Fibroblast of skin of scalp (primary cell): ENCODE measurements at places on chromosomes 6 and 20.

DNA sequence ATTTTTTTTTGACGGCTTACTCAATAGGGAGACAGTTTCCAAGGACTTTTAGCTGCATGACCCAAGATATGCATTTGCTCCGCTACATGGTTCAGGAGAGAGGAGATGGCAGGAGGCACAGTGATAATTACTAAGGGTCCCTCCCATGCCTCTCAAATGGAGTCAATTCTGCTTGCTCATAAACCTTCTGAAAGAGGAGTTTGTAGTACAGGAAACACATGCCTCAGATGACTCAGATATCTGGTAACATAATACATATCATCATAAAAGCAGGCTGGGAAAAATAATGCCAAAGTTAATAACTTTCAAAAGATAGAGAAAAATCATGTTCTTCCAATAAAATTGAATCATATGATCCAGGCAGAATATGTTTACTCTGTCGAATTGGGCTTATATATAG, 97.6 kb upstream of the DEFB112 start:
- DNase-seq: no peak

DNA sequence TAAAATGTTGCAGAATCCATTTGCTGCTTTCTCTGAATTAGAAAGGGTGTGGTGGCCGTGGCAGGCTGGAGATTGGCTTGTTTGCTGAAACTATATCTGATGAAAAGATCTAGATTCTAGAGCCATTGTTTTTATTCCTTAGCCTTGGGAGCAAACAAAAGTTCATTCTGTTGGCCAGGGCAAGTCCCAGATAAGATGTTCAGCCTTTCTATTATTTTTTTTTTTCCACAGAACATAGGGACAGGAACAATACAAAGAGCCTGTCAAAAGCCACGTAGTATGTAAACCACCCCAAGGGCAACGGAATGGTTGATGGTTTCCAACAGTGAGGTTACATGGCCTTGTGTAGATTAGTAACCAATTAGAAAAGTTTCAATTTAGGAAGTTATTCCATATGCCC, 119.9 kb upstream of the SLC22A16 start:
- no peak for DNase-seq

DNA sequence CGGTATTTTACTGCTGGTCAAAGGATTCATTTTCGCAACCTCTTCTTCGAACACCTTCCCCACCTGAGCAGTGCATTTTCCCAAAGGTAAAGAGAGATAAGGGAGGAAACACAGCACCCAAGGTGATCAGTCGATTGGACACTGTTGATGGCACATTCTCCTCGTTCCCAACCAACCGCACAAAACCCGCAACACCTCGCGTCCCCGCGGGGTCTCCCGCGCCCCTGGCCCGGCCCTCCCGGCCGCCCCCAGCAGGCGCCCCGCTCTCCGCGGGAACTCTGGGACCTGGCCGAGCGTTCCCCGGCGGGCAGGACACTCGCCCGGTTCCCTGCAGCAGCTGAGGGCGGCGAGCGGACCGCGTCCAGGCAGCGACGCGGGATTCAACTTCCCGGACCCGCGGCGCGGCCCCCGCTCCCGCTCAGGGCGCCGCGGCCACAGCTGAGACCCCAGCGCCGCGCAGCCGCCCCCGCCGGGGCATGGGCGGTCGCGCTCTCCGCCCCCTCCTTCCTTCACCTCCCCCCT, 506 bp downstream of the RGS17 start:
- DNase-seq: no peak

GRCh38 chr20:40770564-40771307, 81.7 kb upstream of the MAFB start:
- DNase-seq: no peak

GRCh38 chr20:44761423-44761822, 15.8 kb downstream of the KCNK15 start:
- no peak for DNase-seq

DNA sequence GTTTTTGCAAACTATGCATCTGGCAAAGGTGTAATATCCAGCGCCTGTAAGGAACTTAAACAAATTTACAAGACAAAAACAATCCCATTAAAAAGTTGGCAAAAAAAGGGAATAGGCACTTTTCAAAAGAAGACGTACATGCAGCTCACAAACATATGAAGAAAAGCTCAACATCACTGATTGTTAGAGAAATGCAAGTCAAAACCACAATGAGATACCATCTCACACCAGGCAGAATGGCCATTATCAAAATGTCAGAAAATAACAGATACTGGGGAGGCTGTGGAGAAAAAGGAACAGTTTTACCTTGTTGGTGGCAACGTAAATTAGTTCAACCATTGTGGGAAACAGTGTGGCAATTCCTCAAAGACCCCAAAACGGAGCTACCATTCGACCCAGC, 54.2 kb downstream of the TSBP1 start:
- DNase-seq: no peak

DNA sequence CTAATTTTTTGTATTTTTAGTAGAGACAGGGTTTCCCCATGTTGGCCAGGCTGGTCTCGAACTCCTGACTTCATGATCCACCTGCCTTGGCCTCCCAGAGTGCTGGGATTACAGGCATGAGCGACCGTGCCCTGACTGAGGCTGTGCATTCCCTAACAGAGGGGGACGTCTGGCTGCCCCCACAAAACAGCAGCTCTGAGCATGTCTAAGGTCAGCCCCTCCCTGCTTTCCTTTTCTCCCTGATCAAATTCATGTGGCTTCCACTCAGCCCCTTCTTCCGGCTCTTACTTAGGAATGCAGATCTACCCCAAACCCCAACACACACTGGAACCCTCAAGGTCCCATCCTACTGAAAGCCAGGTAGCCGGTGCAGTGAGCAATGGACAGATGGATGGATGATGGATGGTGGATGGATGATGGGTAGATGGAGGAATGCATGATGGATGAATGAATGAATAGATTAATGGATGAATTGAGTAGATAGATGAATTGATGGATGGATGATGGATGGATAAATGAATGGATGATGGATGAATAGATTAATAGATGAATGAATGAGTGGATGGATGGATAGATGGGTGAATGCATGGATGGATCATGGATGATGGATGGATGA, 91.5 kb upstream of the BHLHE23 start:
- DNase-seq: no peak

DNA sequence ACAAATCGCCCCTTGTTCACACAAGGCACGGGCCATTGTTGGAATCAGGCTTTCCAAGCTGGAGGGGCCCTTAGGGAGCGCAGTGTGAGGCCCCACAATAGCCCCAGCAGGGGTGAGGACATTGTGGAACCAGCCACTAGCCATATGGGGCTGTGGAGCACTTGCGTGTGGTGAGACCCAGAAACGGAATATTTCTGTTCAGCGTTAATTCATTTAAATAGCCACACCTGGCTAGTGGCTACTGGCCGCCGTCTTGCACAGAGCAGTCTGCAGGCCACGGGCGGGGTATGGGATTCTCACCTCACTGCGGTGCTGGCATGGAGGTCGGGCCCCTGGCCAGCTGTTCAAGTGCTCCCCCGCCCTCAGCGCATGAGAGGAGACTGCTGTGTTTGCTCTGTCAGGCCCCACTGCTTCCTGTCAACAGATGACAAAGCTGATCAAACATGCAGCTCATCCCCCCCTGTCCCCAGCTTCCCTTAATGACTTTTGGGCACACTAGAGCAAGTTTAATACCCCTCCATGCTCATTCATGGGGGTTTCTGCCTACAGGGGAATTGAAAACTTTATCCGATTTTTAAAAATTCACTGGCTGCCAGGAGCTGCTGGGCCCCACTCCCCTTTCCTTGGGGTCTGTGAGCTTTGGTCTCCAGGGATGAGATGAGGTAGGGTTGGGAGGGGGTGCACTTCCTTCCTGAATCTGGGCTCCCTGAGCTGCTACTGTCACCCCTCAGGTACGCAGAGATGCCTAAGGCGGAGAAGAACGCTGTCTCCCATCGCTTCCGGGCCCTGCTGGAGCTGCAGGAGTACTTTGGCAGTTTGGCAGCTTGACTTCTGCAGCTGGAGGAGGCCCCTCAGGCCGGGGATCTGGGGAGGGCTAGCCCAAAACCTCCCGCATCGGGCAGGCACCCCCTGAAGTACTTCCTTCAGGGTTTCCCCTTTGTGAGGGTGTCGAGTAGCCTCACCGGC, 13.6 kb downstream of the ITPA start:
- DNase-seq: no peak

GRCh38 chr20:58905236-58905635, 52.7 kb downstream of the GNAS start:
- no peak for DNase-seq

- DNase-seq: no peak
These were observed 81.1 kb downstream of the LAMA4 start for GRCh38 chr6:112173221-112173804.

- DNase-seq: no peak
These were observed 5.1 kb upstream of the C20orf144 start for GRCh38 chr20:33656783-33657703.

GRCh38 chr6:32111424-32112066, 2.4 kb upstream of the TNXB start:
- DNase-seq: no peak

- no peak for DNase-seq
These were observed 57.3 kb downstream of the DLL1 start for GRCh38 chr6:170233286-170234205.

GRCh38 chr6:89346433-89346832, 6.1 kb downstream of the UBE2J1 start:
- DNase-seq: peak; percentile 18

GRCh38 chr6:168655462-168656152, 214.6 kb downstream of the SMOC2 start:
- DNase-seq: no peak
